ENCODE measurements at places on chromosomes 16 and 17.

DNA sequence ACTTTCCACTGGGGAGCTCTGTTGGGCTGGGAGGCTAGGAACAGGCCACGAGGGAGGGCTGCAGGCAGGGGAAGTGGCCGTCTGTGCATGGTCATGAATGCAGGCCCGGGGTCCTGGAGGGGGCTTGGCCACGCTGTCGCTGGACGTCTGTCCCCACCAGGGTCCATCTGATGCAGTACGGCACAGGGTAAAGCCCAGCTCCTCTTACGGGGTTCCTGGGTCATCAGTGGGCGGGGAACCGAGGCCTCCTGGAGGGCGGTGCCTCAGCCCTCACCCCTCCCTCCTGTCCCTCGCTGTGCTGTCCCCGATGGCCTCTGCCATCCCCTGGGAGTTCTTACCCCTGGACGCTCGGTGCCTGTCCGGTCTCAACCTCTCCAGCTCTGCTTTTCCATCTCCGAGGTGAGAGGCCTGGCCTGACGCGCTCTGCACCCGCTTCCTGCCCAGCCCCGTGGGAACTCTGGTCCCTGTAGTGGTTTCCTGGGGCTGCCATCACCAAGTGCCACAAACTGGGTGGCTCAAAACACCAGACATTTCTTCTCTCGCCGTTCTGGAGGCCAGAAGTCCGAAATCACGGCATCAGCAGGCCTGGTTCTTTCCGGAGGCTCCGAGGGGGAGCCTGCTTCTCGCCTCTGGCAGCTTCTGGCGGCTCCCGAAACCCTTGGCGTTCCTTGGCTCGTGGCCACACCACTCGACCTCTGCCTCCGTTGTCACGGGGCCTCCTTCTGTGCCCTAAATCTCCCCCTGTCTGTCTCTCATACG lies 182.8 kb downstream of the SEC14L1 start:
- DNase-seq: no peak

DNA sequence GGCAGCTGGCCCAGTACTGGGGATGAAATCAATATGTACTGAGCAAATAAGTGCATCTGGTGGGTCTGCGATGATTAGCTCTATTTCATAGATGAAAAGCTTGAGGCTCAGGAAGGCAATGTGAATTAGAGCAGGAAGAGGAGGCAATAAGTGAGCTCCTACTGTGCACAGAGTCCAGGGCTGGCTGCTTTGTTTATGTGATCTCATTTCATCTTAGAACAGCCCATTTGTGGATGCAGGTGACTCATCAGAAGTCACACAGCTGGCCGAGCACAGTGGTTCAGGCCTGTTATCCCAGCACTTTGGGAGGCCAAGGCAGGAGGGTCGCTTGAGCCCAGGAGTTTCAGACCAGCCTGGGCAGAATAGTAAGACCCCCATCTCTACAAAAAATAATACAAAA lies 7.1 kb downstream of the TMEM114 start:
- DNase-seq: no peak

- no peak for DNase-seq
These were observed 491 bp downstream of the IST1 start for GRCh38 chr16:71895679-71896365.

- DNase-seq: no peak
These were observed 3.3 kb downstream of the LRRC36 start for GRCh38 chr16:67329901-67330300.

DNA sequence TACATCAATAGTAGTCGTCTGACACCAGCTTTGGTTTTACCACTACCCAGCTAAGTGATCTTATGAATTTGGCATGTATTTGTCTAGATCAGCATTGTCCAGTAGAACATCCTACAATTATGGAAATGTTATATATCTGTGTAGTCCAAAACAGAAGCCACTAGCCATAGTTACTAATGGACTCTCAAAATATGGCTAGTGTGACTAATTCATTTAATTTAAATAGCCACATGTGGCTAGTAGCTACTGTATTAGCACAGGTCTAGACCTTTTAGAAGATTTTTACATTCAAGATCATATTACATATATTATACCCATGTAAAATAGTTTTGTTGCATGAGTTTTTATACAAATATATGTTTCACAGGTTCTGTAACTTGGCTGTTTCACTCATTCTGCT lies 27.0 kb upstream of the NFAT5 start:
- DNase-seq: no peak

DNA sequence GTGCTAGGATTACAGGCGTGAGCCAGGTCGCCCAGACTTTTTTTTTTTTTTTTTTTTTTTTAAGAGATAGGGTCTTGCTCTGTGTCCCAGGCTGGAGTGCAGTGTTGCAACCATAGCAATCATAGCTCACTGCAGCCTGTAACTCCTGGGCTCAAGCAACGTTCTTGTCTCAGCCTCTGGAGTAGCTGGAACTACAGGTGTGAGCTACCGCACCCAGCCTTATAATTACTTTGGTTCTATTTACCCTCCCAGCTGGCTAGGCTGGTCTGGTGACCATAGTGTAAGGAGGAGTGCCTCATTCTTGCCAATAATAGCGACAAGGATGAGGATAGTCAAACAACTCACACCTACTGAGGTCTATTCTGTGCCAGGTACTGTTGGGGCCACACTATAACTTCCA lies 39.6 kb upstream of the USP7 start:
- no peak for DNase-seq

DNA sequence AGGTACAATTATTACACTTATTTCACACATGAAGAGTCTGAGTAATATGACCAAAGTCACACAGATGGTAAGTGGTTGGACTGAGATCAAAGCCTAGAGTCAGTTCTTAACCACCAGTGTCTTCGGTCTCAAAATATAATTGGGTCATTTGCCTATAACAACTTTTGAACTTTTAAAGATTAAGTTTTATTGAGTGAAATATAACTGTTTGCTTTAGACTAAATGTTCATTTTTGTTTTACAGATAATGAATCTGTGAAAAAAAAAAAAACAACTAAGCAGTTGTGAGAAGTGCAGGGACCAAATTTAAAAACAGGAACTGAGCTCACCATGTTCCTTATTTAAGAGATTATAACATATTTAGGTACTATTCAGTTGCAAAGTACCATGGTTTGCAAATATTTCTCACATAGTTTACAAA lies 150.1 kb downstream of the ITFG1 start:
- DNase-seq: no peak

DNA sequence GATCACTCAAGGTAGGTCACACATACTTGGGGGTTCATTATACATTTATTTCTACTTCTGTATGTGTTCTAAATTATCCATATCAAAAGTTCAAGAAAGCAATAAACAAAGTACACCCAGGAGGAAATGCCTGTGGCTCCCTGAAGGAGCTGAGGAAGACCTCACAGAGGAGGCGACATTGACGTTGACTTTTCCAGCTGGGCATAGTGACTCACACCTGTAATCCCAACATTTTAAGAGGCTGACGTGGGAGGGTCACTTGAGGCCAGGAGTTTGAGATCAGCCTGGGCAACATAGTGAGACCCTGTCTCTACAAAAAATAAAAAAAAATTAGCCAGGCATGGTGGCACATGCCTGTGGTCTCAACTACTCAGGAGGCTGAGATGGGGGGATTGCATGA lies 16.3 kb downstream of the ITGAD start:
- no peak for DNase-seq

- DNase-seq: no peak
These were observed 117.5 kb downstream of the CCDC182 start for GRCh38 chr17:57627591-57627990.

DNA sequence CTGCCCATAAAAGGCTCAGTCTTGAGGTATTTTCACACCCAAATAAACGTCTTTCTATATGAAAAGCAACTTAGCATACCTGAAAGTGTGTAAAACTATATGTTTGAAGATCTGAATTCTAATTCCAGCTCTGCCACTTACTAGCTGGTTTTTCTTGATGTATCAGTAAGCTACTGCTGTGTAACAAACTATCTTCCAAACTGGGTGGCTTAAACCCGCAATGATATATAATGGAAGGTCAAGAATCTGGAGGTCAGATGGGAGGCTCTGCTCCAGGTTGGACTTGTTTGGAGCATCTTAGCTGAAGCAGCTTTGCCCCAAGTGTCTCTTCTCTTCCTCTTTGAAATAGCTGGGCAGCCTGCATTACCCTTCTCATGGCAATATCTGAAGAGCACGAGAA lies 164.3 kb upstream of the IRX5 start:
- no peak for DNase-seq

DNA sequence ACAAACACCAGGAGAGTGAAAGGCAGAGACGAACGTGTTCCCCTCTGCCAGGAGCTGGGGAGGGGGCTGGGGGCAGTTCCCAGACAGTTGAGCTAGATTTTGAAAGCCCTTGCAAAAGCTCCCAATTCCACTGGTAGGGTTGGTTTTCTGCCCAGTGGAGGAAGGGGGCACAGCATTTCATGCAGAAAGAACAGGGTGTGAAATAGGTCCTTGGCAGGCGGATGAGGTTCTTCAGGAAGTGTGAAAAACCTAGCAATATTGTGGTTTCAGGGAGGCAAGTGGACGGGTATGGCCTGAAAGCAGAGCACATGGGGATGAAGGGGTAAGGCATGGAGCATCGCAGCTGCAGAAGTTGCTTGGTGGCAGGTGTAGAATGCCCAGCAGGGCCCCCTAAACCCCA lies 248.3 kb downstream of the KATNIP start:
- peak; percentile 75 for DNase-seq

- DNase-seq: no peak
These were observed 471.1 kb downstream of the WWOX start for GRCh38 chr16:78570399-78571141.

DNA sequence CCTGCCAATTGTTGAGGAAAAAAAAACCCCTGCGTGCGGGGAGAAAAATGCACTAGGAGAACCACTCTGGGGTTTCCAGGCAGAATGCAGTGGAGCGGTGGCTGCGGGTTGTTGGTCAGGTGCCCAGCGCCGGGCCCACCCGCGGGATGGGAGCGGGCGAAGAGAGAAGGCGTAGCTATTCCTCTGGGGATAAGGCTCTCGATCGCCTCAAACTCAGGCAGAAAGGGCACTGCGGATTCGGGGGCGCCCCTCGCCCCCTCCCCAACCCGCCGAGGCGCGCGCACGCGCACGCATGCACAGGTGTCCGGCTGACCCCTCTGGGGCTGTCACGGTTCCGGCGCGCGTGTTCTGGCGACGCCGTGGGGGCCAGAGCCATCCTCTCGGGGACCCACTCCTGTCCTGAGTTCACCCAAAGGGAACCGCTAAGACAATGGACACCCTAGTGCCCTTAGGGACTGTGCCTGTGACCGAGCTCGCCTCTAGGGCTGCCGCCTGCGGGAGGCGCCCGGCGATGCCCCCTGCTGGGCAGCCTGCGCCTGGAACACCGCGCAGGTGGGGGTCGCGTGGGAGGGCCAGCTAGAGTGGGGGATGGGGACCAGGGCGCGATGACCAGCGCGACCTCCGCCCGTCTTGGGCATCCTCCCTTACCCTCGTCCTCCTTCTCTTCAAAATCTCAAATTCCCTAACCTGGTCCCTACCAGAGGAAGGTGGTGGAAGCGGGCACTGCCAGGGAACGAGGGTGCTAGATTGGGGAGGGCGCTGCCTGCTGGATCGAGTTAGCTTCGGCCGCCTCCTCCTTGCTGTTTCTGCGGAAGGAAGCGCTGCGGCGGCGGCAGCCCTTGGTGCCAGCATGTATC lies 14.4 kb upstream of the CBX8 start:
- no peak for DNase-seq

DNA sequence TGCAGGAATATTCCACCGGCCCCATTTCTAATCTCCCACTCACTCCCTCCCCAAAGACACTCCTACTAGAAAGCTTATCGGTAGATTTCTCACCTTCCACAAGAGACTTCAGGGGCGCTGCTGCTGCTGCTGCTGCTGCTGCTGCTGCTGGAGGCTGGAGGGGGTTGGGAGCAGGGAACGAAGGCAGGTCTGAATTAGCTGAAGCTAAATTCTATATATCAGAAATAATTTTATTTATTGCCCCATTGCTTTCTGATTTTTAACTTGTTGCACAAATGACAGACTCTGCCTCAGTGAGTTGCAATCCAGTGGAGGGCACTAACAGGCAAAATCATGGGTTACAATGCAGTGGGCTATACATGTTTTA lies 25.8 kb upstream of the HLF start:
- DNase-seq: no peak
